Activated T-helper 17 cell treated with anti-CD3 and anti-CD28 coated beads, Interleukin-2, amount 50 U/mL, for 72 hours (primary cell): ENCODE measurements at places on chromosomes 12 and 14.

- ATAC-seq = no peak
Observed at GRCh38 chr14:63875311-63875710, 22.5 kb downstream of the SYNE2 start.

- ATAC-seq = peak; percentile 68
Observed at GRCh38 chr14:105026033-105026785, 5.3 kb upstream of the CDCA4 start.

- ATAC-seq = no peak
Observed at GRCh38 chr12:91885851-91886731, 259.6 kb downstream of the BTG1 start.

DNA sequence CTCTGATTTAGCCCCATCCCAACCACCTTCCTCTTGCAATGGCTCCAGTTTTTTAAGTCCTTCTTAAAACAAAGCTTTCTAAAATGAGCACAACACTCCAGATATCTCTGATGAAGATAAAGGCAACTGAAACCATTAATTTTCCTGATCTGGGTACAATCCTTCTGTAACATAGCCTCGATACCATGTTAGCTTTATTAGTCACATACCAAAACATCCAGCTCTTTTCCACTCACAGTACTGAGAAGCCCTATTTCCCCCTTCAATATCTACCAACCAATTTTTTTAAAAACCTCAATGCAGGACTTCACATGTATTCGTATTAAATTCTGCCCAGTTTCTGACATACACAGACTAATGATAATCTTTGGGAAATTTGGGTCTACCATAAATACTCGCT is 105.9 kb downstream of the MED13L start:
- ATAC-seq = peak; percentile 20

DNA sequence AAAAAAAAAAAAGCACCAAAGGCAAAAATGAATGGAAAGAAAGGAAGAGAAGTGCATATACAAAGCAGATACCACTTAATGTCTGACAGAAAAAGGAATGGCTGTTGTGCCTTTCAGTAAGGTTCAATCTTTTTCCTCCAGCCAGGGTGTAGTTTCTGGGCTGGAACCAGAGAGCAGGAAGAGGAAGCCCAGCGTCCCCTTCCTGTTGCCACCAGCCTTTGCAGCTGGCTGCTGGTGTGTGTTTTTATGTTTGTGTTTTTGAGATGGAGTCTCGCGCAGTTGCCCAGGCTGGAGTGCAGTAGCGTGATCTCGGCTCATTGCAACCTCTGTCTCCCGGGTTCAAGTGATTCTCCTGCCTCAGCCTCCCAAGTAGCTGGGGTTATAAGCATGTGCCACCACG is 64.6 kb upstream of the LTA4H start:
- ATAC-seq = no peak

GRCh38 chr12:85825746-85826145 is 10.5 kb downstream of the RASSF9 start:
- ATAC-seq = no peak

DNA sequence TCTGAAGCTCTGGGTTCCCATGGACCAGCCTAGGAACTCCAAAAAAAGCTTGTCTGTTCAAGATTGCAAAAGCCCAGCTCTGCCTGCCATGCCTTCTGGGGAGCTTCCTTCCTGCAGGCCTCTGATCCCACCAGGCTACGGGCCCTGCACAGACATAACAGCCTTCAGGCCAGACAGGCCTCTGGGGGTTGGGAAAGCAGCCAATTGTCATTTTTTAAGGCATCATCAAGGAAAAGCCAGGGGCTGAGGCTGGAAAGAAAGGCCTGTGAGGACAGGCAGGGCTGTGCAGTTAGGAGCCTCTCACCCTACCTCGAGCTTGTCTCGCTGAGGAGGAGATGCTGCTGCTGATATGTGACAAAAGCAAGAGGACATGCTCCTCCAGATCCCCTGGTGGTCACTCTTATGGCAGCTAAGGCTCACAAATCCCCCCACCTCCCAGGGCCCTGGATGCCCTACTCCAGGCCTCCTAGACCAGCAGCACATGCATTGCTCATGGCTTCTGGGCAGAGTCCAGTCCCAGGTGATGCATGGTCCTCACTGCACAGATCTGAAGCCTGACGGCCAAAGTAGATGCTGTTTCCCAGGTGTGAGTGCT is 2.9 kb downstream of the TMEM229B start:
- ATAC-seq = no peak
